Right renal pelvis (tissue), 4 donors: ENCODE measurements at places on chromosomes 11 and 22.

DNA sequence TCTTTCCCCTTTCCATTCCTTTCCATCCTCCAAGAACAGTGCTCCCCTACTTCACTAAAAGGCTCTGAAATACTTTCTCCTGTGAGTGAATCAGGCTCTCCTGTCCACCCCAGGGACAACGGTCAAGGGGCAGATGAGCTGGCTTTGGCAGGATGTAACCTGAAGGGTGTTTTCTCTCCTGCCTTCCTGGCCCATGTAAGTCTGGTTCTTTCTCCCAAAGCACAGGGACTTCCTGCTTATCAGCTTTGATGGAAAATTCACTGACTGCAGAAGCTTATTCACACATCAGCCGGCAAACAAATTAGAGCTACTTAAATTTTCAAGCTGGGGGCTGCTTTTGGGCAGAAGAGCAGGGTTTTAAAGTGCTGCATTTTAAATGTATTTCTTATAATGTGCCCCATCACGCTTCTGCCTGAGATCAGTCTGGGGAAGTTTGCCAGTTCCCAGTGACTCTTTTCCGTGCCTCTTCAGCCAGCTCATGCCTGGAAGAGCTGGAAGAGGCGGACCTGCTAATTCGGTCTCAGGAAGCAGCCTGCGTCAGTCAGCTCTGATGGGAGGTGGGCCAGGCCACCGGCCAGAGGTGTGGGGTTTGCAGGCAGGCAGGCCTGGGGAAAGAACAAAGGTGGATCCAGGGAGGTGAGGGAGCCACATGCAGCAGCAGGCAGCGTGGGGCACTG lies 140.4 kb upstream of the TBCEL start:
- no peak for DNase-seq

- DNase-seq: no peak
Measured at GRCh38 chr11:8415195-8415594, 151.5 kb upstream of the LMO1 start.

- no peak for DNase-seq
Measured at GRCh38 chr11:123129920-123130319, 65.1 kb downstream of the CLMP start.

- DNase-seq: no peak
Measured at GRCh38 chr11:101786916-101787315, 127.9 kb upstream of the CEP126 start.

GRCh38 chr11:10975287-10975721 lies 117.5 kb upstream of the ZBED5 start:
- DNase-seq: no peak

DNA sequence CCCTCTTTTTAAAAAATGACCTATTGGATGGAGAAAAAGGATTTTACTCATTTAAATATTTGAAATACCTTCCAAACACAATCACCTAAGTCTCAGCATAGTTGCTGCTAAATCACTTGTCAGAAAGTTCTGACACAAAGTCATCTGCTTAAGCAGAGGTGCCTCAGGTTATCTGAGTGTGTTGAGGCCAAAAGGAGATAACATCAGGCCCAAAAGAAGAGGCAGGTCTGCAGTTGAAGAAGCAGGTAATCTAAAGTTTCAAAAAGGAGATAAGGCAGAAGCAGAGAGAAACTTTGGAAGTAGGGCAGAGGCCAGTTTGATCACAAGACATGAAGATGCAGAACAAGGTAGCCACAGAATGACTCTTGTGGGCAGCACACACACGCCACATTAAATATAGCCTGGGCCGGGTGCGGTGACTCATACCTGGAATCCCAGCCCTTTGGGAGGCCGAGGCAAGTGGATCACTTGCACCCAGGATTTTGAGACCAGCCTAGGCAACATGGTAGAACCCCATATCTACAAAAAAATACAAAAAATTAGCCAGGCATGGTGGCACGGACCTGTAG lies 175.7 kb upstream of the API5 start:
- DNase-seq: no peak

DNA sequence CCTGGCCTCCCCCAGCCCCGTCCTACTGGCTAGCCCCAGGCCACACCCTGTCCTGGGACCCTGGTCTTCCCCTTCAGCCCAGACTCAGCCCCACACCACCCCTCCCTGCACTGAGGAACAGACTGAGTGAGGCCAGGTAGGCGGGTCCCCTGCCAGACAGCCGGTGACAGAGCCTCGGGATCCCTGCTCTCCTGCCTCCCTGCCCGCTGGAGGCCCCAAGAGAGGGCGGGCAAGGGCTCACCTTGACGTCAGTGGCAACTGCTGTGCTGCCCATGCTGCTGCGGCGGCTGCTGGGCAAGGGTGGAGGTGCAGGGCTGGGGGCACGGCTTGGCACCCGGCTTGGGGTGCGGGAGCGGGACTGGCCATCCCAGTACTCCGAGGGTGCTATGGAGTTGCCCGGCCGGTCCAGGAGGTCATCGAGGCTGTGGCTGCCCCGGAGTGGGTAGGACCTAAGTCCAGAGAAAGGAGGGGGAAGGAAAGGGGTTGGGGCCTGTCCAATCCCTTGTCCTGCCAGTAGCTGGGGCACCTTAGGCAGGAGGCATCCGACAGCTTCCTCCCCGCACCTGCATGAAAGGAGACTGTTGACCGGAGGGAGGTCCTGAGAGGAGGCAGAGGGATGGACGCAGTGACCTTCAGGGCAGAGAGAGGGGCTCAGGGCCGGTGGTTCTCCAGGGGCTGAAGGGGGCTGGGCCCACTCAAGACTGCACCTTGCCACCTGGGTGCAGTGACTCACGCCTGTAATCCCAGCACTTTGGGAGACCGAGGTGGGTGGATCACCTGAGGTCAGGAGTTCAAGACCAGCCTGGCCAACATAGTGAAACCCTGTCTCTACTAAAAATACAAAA lies 2.2 kb upstream of the SLC16A8 start:
- DNase-seq: no peak

GRCh38 chr11:128776424-128777284 lies 82.8 kb downstream of the FLI1 start:
- no peak for DNase-seq

DNA sequence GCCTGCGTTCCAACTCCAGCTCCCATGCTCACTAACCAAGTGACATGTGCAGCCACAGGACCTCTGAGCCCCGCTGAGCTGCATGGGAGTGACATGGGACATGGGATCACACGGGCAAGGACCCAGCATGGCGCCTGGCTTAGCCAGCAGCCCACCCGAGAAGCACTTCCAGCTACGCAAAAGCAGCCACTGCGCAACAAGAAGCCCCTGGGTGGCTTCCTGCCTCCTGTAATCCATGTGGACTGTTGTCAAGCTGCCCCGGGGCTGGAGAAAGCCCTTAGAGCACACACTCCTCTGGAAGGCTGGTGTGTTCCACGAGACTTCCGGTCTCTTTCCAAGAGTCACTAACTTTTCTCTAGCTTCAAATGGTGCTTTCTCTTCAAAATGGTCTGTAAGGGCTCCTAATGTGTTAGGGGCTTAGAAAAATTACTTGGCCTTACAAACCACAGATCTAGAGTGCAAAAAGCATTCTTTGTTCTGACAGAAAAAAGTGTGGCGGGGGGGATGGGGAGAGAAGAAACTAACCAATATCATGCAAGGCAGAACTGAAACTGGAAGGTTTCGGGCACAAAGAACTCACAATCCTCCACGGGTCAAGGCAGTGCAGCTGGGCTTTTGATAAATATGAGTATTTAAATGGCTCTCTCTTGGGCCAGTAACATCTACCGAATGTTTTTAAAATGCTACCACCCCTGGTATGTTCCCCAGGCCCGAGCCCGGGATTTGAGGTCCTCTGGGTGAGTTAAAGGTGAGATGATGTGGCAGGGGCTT lies 5.5 kb downstream of the C11orf24 start:
- no peak for DNase-seq

DNA sequence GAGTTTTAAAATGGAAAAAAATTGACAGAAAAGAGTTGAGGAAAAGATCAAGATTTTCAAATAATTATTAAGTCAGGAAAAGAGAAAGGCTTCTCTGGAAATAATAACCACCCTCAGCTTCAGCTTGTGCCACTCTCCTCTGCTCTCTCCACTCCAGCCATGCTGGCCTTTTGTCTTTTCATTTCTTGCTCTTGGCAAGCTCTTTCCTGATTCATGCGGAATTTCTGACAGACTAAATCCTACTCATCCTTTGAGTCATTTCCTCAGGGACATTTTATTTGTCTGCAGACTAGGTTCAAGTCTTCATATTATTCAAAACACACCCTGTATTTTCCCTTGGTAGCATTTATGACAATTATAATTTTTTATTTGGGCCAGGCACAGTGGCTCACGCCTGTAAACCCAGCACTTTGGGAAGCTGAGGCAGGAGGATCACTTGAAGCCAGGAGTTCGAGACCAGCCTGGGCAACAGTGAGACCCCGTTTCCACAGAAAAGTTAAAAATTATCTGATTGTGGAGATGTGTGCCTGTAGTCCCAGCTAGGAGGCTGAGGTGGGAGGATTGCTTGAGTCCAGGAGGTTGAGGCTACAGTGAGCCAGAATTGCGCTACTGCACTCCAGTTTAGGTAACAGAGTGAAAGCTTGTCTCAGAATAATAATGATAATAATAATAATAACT lies 7.8 kb upstream of the P4HA3 start:
- no peak for DNase-seq

DNA sequence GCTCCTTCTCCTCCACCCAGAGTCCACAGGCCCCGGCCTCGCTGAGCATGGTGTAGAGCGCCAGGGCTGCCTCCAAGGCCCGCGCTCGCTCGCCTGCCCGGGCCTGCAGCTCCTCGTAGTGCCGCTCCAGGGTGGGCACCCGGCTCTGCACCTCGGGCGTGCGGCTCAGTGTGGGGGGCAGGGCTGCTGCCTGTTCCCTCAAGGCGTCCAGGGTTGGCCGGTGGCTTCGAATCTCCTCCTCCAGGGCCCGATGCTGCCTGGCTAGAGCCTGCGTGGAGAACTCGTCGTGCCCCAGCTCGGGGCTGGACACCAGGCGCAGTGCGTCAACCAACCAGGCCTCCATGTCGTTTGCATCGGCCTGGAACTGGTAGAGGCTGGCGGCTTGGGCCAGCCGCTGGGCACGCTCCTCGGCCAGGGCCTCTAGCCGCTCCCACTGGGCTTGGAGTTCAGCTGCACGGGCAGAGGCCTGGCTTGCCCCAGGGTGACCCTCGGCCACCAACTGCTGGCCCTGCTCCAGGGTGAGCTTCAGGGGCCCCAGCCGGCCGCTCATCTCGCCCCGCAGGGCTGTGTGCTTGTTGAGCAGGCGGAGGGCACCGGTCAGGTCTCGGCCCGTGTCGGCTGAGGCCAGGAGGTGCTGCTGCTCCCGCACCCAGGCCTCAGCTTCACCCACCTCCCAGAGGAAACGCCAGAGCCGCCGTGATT lies 24.2 kb downstream of the SPTBN2 start:
- no peak for DNase-seq

- DNase-seq: no peak
Measured at GRCh38 chr11:117284053-117284452, 7.1 kb upstream of the BACE1-AS start.

DNA sequence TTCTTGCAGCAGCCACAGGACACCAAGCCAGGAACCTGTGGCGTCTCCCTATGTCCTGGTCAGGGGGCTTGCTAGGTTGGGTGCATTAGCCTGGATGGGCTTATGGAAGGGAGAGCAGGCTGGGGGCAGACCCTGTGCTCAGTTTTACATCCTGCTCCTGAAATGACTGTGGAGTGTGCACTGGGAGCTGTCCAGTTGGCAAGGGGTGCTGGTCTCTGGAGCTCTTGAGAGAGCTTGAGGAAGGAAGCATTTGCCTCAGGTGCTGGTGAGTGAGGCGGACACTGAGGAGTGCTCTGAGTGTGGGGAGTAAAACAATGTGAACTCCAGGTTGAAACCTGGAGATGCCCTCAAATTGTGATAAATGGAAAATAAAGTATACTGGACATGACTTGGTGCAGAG lies 3.4 kb downstream of the SCGB1D4 start:
- peak; percentile 37 for DNase-seq

DNA sequence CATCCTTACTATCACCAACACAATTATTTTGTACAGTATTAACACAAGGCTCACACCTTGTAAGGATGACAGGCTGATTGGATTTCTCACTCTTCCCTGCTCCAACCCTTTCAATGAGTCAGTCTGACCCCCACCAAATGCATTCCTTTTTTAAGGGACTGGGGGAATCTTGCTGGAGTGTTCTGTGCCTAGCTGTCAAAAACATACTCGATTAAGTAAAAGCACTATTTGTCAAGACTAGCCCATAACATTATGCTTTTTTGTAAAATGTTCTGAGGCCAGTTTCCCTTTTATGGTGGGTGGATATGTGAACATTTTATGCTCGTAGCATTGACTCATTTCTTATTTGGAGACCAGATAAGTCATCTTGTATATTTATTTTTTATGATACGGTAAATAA lies 87.2 kb downstream of the PDHX start:
- no peak for DNase-seq

GRCh38 chr11:48106166-48106565 lies 110.4 kb upstream of the OR4B1 start:
- no peak for DNase-seq

- no peak for DNase-seq
Measured at GRCh38 chr11:83671289-83671688, 385.1 kb upstream of the CCDC90B start.

DNA sequence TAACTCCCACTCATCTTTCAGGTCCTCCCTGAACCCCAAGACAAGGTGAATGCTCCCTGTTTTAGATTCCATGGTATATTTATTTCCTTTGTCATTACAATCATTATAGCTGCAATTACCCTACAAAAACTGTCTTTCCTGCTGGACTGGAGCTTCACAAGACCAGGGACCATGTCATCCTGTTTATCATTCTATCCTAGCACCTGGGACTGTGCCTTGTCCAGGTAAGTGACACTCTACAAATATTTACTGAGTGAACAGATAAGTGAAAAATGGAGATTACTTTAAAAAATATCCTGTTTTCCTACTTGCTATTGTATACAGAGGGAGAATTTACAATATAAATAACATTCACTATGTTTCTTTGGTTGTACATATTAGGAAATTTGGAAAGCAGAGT lies 22.5 kb upstream of the ELF5 start:
- no peak for DNase-seq

DNA sequence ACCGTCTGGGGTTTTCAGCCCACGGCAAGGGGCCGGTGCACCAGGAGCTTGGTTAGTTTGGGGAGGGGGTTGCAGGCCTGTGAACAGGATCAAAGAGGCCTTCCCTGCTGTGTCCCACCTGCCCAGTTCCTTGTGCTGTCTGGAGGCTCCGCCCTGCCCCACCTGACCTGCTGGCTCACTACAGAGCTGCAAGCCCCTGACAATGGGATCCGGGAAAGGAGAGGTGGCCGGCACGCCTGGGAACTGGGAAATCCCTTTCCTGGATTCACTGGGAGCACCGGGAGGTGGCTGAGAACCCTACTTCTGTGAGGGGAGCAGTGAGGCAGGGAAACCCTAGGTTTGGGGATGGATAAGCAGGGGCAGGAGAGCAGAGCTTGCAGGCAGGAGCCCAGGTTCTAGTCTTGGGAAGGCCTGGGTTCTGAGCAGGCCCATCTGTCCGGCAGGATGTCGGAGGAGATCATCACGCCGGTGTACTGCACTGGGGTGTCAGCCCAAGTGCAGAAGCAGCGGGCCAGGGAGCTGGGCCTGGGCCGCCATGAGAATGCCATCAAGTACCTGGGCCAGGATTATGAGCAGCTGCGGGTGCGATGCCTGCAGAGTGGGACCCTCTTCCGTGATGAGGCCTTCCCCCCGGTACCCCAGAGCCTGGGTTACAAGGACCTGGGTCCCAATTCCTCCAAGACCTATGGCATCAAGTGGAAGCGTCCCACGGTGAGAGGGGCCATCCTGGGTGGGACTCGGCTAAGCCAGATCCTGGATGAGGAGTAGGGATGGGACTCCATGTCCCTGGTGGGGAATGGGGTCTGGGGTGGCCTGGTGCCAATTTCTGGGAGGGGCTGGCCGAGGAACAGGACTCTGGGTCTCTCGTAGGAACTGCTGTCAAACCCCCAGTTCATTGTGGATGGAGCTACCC lies 786 bp downstream of the CAPN1 start:
- no peak for DNase-seq
